Dermis microvascular lymphatic vessel endothelial cell (primary cell): ENCODE measurements at places on chromosomes 13 and 19. TPM values are rescaled to one million over a fixed set of nuclear protein-coding genes. Genes with fewer than 3 reads are reported as not detected.

- peak; percentile 2 for DNase-seq
Observed at GRCh38 chr13:48370815-48371214, 42.1 kb downstream of the LPAR6 start.

- peak; percentile 80 for DNase-seq
Observed at GRCh38 chr13:23794267-23795161, 94.7 kb downstream of the MIPEP start.

DNA sequence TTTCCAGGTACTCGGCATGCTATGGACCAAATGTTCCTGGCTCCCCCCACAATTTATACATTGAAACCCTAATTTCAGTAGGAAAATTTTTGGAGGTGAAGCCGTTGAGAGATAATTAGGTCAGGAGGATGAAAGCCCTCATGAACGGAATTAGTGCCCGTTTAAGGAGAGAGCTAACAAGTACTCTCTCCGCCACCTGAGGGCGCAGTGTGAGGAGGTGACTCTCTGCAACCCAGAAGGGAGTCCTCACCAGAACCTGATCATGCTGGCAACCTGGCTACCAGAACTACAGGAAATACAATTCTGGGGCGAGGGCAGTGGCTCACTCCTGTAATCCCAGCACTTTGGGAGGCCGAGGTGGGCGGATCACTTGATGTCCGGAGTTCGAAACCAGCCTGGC lies 397.8 kb downstream of the SLITRK5 start:
- no peak for DNase-seq

DNA sequence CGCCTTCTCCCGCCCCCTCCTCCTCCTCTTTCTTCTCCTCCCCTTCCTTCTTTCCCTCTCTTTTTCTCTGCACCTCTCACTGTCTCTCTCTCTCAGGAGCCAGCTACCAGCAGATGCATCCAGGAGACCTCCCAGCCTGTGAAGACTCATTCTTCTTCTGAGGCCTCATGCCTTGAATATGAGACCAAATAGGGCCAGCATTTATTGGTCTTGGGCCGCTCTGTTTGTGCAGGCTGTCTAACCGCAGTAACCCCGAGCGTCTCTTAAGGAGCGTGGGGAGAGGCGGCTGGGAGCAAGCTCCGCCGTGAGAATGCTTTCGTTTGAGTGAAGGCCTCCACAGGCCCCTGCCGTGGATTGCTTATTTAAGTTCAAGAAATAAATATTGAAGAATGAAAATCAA lies 167.0 kb downstream of the NUFIP1 start:
- DNase-seq, result no peak

- DNase-seq, result no peak
Observed at GRCh38 chr13:110463156-110463555, 98.4 kb downstream of the RAB20 start.

GRCh38 chr13:50731400-50731799 lies 112.1 kb downstream of the DLEU7 start:
- peak; percentile 16 for DNase-seq

Gene CABP5
- not detected in 2 replicates for total RNA-seq

Gene ZNF610
- total RNA-seq, result 1.7 and 2.0 TPM in 2 replicates

Gene AMH
- 0.64 and 1.8 TPM in 2 replicates for total RNA-seq

Gene RAB3D
- 34.7 and 35.5 TPM in 2 replicates for total RNA-seq

Gene SLC25A41
- total RNA-seq, result 0.13 TPM in 2 replicates

Gene C1QTNF9
- total RNA-seq, result not detected in 2 replicates

Gene SLITRK5
- total RNA-seq, result not detected in 2 replicates

Gene HPN
- total RNA-seq, result under 0.01 TPM in 1 of 2 replicates, not detected in the other

Gene PNMA8B
- 0.13 TPM in 2 replicates for total RNA-seq
